ENCODE measurements at places on chromosomes 1 and 21.

- no peak for DNase-seq
These were observed 52.2 kb downstream of the SMYD2 start for GRCh38 chr1:214332946-214333798.

DNA sequence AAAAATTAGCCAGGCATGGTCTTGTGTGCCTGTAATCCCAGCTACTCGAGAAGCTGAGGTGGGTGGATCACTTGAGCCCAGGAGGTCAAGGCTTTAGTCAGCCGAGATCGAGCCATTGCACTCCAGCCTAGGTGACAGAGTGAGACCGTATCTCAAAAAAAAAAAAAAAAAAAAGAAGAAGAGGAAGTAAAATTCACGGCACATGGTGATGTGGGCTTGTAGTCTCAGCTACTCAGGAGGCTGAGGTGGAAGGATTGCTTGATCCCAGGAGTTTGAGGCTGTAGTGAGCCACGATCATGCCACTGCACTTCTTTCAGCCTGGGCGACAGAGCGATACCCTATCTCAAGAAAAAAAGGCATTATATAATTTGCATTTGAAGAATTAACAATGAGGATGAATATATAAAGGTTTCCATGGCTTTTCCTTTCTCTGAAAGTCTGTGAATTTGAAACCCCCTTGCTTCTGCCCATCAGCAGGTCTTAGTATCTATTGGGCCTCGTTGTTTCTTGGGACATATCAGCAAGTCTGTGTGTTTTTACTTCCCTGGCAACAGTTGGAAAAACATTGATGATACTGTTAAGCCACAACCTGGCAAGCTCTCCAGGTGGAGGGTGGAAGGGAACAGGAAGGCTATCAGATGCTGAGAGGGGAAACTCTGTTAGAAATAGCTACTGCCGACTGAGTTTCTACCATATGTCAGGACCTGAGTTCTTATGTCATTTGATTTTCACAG, 4.6 kb upstream of the PLA2G2D start:
- no peak for DNase-seq

- DNase-seq, result no peak
These were observed 568 bp downstream of the TRIM45 start for GRCh38 chr1:117120774-117121588.

GRCh38 chr1:63603810-63604209, 10.6 kb downstream of the PGM1 start:
- DNase-seq, result no peak

DNA sequence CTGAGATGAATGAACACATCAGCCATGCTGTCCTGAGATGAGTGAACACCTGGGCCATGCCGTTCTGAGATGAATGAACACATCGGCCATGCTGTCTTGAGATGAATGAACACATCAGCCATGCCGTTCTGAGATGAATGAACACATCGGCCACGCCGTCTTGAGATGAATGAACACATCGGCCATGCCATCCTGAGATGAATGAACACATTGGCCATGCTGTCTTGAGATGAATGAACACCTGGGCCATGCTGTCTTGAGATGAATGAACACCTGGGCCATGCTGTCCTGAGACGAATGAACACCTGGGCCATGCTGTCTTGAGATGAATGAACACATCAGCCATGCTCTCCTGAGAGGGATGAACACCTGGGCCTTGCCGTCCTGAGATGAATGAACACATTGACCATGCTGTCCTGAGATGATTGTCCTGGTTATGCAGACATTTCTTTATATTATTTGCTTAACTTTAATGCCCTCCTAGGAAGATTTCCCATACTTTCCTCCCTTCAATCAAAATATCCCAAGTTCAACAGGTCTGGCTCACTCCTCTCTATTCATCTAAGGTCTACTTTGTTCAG, 48.6 kb upstream of the COL6A1 start:
- no peak for DNase-seq

DNA sequence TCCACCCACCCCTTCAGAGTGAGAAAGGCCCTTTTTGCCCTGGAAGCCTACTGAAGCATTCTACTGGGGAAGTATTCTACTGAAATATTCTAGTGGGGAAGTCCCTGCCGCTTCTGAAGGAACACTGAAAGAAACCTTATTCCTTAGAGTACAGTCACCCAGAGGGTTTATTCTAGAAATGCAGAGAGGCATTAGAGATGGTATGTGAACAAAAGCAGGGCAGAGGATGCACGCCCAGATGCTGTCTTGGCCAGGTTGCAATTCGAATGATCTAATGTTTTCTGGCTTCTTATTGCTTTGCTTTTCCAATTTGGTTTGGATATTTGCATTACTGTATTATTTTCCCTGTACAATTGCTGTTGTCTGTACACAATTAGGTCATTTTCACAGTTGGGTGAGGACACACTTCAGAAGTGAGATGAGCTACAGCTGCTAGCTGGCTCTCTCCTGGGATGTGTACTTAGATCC, 37.1 kb downstream of the CCN1 start:
- DNase-seq, result no peak

GRCh38 chr1:67041841-67042503, 12.0 kb downstream of the SLC35D1 start:
- no peak for DNase-seq

DNA sequence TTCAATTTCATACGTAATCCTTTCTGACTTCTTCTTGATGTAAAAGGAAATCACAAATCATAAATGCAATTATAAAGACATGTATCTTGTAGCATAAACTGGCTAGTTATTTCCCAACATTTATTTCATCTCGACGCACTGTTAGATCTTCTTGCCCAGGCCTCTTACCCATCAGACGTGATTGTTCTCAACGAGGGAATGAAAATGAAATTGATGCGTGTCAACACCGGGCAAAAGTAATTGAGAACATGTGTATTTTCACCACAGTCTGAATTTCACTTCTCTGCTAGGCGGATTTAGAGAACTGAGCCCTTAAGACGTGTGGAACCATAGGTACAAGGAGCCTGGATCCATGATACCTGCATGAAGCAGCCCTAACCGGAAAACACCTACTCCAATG, 519.7 kb downstream of the KCNT2 start:
- no peak for DNase-seq

DNA sequence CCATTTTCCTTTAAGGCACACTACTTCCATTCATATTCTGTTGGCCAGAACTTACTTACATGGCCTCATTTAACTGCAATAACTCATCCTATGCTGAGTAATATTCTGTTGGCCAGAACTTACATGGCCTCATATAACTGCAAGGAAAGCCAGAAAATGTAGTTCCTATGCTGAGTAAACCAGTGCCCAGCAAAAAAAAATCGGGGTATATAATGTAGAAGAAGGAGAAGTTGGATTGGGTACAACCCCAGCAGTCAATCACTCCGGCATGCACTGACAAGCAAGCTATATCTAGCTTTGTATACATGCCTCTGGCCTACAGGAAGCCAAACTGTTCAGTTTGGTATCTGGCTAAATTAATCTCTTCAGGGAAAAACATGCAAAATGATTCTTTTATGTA, 39.4 kb upstream of the PPIH start:
- DNase-seq, result no peak

DNA sequence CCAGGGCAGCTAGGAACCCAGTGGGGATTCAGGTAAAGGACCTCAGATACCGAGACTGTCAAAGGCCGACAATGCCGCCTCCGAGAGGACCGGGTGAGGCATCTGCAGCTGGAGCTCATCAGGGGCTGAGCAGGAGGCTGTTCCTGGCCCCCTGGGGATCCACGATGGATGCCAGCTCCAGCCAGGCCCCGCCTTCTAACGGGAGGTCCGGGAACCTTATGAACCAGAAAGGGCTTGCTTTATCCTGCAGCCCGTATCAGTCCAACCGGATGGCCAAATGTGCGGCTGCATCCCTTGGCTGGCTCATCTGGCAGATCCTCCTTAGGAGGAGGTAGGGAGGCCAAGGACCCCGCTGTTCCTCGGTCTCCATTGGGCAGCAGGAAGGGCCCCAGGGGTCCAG, 32.0 kb downstream of the SLC45A1 start:
- no peak for DNase-seq

DNA sequence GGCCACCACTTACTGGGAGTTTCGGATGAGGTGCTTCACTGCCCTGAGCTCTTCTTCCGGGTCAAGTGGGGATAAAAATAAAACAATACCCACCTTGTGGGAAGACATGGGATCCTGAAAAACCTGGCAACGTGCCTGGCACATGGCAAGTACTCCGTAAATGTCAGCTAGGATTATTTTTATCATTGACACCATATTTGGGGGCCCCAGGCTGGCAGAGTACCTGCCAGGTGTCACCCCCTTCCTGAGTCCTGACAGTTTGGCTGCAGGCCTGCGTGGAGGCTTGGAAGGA, 9.2 kb upstream of the EPHA2 start:
- no peak for DNase-seq

GRCh38 chr1:15323351-15323988, 76.4 kb downstream of the FHAD1 start:
- peak; percentile 34 for DNase-seq

GRCh38 chr1:158028969-158029368, 35.5 kb downstream of the KIRREL1 start:
- no peak for DNase-seq

- DNase-seq, result no peak
These were observed 23.2 kb downstream of the MORN1 start for GRCh38 chr1:2368053-2368744.

DNA sequence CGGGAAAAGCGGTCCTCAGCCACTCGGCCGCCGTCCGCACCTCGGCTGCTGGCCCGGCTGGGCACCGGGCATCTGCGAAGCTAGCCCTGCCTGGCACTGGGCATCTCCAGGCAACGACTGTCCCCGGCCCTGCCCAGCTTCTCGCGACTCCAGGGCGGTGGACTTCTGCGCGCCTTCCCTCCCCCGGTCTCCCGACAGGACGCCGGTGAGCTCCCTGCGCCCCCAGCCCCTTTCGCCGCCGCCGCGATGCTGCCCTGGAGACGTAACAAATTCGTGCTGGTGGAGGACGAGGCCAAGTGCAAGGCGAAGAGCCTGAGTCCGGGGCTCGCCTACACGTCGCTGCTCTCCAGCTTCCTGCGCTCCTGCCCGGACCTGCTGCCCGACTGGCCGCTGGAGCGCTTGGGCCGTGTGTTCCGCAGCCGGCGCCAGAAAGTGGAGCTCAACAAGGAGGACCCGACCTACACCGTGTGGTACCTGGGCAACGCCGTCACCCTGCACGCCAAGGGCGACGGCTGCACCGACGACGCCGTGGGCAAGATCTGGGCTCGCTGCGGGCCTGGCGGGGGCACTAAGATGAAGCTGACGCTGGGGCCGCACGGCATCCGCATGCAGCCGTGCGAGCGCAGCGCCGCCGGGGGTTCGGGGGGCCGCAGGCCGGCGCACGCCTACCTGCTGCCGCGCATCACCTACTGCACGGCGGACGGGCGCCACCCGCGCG, 514 bp downstream of the FAM43B start:
- no peak for DNase-seq

- no peak for DNase-seq
These were observed 21.9 kb upstream of the LSM10 start for GRCh38 chr1:36419569-36419968.

- no peak for DNase-seq
These were observed 317.2 kb upstream of the DEPDC1 start for GRCh38 chr1:68814067-68814466.

GRCh38 chr1:70707214-70707613, 296.1 kb downstream of the CTH start:
- no peak for DNase-seq

DNA sequence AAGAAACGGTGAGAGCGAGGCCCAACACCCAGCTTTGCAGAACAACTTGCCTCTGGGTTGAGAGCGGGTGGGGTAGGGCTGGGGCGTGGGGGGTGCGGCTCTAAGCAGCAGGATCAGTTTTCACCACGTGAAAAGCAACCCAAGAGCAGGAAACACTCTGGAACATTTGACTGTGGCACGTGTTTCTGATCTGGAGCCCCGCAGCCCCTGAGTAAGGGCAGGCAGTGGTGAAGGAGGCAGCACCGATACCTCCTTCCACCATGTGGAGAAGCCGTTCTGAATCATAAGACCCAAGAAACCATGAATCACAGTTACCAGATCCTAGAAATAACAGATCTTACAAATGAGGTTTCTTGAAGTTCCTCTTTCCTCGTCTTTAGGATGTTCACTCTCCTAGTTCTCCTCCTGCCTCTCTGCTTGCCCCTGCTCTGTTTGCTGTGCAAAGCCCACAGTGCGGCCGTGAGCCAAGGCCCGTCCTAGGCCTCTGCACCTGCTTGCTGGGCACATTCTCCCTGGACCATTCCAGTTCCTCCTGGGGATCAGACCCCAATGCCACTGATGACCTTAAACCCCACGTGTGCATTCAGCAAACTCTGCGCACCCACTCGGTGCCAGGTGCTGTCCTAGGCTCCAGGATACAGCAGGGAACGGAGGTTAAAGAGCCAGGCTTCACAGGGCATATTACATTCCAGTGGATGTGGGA, 31.9 kb downstream of the SLC1A7 start:
- DNase-seq, result peak; percentile 10

DNA sequence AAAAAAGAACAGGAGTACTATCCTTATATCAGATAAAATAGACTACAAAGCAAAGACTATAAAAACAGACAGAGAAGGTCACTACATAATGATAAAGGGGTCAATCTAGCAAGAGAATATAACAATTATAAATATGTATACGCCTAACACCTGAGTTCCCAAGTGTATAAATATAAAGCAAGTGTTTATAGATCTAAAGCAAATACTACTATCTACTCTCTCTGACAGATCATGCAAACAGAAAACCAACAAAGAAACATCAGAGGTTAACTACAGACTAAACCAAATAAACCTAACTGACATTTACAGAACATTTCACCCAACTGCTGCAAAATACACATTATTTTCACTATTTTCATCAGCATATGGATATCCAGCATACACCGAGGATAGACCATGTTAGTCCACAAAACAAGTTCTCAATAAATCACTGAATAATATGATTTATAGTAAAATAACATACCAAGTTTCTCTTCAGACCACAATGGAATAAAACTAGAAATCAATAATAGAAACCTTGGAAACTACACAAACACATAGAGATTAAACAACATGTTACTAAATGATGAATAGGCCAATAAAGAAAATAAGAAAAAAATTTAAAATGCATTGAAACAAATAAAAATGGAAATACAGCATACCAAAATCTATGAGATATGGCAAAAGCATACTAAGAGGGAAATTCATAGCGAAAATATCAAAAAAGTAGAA, 22.7 kb downstream of the UCHL5 start:
- DNase-seq, result no peak

- no peak for DNase-seq
These were observed 12.0 kb upstream of the PRELP start for GRCh38 chr1:203463469-203464062.

DNA sequence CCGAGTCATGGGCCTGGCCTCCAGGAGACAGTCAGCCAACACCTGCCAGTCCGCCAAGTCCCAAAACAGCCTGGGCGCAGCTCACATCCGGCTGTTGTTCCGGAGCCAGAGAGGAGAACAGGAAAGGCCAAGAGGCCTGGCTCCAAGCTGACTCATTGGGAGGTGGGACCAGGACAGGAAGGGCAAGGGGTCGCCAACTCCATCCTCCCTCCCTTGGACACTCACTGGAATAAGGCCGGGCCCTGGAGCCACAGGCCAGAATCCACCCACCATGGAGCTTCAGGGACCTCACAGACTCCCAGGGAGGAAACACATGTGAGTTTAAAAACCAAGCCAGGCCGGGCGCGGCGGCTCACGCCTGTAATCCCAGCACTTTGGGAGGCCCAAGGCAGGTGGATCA, 25.1 kb upstream of the CLIC4 start:
- DNase-seq, result no peak
